ENCODE measurements at places on chromosomes 5 and 9.
A peak's percentile ranks its signal among the peaks of the same experiment; 100 is the strongest.

GRCh38 chr5:123659495-123659894, 147.5 kb downstream of the CSNK1G3 start:
- peak; percentile 19 for DNase-seq

DNA sequence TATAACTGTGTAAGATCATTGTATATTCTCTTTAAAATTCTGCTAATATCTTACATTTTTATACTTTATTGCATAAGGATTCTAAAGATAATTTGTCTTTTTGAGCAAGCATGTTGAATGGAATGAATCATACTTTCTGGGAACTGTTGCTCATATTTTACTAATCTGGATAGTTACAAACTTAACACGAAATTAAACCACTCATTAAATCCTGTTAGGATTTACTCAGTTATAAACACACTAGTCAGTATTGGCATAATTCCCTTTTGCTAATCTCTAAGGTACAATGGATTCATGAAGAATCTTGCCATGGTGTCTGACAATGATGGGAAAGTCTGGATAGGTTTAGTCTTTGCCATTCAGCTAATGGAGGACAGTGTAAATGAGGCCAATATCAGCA, 338.1 kb upstream of the SMC2 start:
- DNase-seq, result no peak

GRCh38 chr5:44875661-44876605, 67.2 kb downstream of the MRPS30 start:
- no peak for DNase-seq

DNA sequence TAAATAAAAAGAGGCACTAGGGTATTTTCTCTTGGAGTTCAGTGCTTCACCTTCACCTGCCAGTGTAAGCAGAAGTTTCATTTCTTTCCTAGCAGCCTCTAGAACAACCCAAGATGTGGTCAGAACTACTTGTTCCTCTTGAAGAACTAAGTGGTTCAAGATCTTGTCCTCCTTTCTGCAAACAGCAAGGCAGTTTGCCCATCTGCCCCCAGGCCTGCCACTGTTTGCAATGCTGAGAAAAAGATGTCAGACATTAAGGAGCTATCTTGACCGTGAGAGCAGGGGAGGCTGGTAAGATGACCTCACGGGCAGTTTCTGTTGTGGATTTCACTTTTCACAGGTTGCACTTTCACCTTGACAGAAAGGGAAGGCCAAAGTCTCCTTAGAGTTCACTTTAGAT, 52.0 kb upstream of the KLF4 start:
- DNase-seq, result no peak

GRCh38 chr9:136754059-136754572, 3.9 kb downstream of the LCN8 start:
- no peak for DNase-seq

GRCh38 chr5:167217097-167217743, 1074.2 kb upstream of the WWC1 start:
- DNase-seq, result no peak

DNA sequence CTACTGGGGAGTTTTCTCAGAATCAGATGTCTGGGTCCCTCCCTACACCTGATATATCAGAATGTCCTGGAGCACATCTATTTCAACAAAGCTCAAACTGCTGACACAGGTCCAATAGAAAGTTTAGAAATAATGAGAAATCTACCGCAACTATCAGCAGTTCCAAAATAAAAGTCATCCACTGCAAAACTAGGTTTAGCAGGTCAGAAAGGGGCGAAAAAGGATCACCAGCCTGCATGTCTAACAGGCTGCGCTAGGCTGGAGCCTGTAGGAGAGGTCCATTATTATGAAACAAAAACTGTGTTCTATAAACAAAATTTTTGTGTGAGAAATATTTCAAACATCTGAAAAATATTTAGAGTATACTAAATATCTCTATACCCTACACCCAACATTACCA, 84.1 kb upstream of the RNF38 start:
- DNase-seq, result no peak

- peak; percentile 99 for DNase-seq
These were observed 28.3 kb upstream of the STOM start for GRCh38 chr9:121398374-121398773.

DNA sequence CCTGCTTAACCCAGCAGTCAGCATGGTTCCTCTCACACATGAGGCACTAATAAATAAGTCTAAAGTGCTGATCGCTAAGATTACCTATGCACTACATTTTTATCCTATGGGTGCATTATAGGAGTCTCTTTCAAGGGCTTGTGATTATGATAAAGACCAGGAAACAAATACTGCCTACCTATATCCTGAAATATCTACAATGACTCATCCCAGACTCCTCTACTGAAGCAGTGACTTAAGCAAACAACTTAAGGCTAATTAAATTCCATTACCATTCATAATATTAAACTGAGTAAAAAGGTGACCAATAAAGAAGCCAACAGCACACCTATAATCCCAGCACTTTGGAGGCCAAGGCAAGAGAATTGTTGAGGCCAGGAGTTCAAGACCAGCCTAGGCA, 338.4 kb downstream of the DNAH5 start:
- no peak for DNase-seq

DNA sequence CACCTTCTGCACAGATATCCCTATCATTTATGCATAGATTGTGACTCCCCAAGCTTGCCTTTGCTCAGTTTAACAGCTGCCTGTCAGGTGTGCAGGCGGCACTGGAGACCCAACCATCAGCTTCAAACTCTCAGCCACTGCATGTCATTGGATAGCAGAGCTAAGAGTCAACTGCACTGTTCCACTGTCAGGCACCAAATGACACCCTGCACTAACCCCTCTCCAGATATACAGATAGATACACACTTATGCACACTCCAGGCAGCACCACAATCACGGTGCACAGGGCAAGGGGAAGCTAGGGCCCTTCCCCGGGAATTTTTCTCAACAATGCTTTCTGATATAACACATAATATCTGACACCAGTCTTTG, 142.3 kb downstream of the BNC2 start:
- no peak for DNase-seq

DNA sequence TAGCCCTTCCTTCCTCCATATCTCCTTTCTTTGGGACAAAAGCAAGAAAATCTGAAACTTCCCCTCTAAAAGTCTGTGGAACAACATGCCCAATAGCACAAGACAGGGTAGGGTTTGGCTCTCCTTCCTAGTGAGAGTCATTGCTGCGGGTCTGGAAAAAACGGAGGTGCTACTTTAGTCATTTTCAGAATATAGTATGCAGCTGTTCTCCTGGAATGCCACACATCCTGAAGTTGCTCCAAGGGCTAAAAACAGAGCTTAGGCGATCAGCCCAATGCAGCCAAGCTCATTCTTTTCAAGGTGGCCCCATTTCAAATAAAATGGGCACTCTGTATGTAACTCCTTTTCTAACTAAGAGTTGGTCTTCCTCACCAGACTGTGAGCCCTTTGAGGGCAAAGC, 39.5 kb upstream of the MYOT start:
- no peak for DNase-seq

Data from AG04449 (cell line).